Central memory CD4-positive, alpha-beta T cell (primary cell): ENCODE measurements at places on chromosomes 3 and 15.

DNA sequence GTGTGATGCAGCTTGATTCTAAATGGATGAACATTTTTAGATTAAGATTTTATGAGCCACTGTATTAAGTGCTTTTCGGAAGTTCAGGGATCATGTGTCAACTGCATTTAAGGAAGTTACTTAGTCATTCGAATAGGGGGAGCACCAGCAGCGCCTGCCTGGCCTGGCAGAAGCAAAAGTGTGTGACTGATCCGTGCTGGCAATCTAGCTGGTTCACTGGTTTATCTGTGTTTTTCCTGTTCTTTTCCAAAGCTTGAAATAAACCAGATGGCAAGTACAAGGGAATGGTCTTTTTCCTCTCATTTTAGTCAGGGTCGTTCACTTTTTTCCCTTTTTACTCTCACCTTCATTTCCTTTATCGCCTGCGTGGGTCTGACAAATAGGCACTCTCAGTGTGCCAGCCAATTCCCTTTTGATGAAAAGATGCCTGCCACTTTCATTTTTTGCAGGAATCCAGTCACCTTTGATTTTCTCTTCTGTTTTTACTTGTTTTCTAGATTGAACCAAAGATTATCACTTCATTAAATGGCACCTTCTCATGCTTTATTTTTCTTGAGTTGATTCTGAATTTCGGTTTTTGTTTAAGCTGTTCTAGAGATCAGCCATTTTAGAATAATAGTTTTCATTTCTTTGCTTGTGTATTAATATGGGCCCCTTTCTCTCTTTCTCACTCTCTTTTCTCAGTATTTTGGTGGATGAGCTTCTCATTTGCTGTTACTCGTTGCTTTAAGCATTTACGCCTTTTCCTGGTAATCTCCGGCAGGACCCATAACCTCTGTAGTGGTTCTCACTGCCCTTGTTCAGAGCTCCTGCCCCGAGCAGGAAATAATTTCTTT, 2.8 kb downstream of the ABHD2 start:
- DNase-seq, result peak; percentile 44

GRCh38 chr15:101162701-101163483, 89.0 kb downstream of the CHSY1 start:
- no peak for DNase-seq

- no peak for DNase-seq
Observed at GRCh38 chr15:96339619-96340347, 9.3 kb downstream of the NR2F2 start.

DNA sequence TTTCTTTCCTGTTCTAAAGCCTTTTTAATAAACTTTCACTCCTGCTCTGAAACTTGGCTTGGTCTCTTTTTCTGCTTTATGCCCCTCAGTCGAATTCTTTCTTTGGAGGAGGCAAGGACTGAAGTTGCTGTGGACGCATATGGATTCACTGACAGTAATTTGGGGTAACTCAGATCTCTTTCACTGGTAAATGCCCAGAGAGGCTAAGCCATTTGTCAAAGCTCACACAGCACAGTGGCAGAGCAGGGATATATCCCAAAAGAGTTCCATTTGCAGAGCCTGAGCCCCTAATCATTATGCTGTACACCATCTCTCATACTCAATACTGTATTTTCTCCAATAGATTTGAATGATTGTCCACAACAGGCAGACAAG, 72.3 kb upstream of the GALNT15 start:
- no peak for DNase-seq

- peak; percentile 34 for DNase-seq
Observed at GRCh38 chr3:172034786-172035685, 4.3 kb upstream of the FNDC3B start.

- no peak for DNase-seq
Observed at GRCh38 chr15:76576523-76577279, 240.1 kb downstream of the ISL2 start.

DNA sequence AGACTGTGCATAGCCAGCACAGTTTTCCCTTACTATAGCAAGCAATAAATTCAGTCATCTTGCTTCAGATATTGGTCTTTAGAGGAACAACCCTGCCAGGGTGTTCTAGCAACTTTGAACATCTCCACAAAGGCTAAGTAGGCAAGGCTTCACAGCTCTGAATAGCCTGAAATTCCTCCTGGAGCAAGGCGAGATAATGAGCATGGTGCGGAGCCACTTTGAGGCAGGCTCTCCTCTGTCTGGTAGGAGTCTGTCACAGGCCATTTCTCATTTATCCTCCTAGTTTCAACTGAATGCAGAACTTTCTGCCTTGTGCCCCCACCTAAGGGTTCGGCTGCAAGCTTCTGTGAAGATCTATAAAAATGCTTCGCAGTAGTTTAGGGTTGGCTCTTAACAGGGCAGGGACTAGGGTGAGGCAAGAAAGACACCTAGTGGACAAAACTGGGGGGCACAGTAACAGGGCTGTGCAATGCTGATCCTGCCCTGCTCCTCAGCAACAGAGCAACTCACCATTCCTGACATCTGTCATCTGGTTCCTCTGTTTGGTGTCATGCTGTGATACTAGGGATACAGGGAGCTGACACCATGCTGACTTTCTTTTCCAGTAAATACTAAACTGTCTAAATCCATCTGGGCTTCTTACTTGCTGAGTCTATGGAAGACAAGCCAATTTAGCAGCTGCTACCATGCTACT, 16.6 kb upstream of the EHHADH start:
- DNase-seq, result no peak

DNA sequence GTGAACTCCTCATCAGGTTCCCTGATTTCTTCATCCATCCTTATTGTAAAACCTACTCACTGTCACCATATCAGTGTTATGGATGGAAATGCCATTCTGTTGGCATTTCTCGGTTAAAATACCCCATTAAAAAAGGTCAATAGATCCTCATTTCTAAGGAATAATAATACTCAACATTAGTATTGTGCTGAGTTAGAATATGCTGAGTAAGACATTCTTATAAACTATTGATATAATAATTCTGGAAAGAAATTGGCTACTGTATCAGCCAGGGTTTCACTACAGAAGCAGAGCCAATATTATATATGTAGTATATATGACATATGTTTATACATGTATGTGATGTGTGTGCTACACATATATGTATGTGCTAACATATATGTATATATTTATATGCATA, 95.4 kb upstream of the KCNH8 start:
- no peak for DNase-seq

- DNase-seq, result no peak
Observed at GRCh38 chr3:113038328-113038727, 47.5 kb downstream of the GTPBP8 start.

DNA sequence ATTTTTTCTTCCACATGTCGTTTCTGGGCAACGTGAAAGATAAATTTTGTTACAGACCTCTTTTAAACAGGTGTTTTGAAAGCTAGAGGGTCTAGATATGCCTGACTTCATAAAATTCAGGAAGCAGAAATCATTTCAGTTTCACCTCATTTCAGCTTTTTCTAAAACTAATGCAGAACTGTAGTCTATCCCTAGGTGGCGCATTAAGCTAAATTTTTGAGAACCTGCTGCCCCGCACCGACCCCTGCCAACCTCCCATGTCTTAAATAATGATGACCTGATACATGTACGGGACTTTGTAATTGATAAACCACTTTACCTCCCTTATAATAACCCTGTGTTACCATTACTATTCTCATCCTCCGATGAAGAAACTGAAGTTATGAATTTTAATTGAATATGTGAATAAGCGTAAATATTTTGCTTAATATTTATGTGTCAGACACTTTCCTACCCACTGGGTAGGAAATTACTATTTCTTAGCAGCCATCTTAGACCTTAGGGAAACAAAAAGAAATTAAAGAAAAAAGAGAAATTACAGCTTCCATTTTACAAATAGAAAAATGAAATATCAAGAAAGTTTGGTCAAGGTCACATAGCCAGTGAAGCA, 78.7 kb upstream of the GCNT3 start:
- DNase-seq, result no peak

GRCh38 chr3:180747805-180748361, 68.6 kb upstream of the CCDC39 start:
- no peak for DNase-seq

- DNase-seq, result no peak
Observed at GRCh38 chr3:62090519-62090918, 282.8 kb downstream of the FEZF2 start.

GRCh38 chr15:35499723-35500122, 46.2 kb downstream of the DPH6 start:
- no peak for DNase-seq

DNA sequence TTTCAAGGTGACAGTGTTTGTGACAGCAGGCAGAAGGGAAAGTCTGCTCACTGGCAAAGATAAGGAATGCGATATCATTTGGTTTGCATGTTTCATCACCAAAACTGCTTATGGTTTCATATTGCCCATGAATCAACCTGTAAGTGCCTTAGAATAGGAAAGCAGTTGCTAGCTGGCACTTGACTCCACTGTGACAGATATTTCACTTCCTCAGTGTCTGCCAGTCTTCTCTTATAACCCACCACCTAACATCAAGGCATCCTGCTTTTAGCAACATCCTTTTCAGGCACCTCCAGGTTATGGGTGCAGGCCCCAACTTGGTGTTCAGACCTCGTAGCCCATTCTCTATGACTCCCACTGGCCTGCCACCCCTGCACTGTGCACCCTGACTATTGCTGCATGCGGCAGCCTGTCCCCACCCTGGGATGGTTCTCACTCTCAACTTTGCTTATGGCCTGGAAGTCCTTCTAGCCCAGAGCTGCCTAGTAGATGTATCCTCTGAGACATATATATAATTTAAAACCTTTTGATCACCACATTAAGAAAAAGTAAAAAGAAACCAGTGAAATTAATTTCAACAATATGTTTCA, 154.4 kb upstream of the RARB start:
- no peak for DNase-seq

DNA sequence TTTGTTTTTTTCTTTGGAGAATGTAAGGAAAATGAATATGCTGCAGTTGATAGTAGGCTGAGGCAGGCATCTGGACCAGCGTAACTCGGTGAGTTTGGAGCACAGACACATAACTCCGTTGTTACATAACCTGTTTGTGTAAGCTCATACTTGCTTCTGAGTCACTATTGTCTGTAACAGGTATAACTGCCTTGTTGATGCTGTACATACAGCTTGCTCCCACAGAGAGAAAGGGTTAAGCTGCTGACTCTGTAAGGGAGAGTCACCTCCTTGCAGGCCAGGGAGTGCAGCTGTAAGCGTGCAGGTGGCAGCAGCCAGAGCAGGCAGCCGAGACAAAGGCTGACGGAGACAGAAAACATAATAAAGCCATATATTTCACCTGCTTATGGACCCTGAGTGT, 20.4 kb downstream of the RETNLB start:
- no peak for DNase-seq

DNA sequence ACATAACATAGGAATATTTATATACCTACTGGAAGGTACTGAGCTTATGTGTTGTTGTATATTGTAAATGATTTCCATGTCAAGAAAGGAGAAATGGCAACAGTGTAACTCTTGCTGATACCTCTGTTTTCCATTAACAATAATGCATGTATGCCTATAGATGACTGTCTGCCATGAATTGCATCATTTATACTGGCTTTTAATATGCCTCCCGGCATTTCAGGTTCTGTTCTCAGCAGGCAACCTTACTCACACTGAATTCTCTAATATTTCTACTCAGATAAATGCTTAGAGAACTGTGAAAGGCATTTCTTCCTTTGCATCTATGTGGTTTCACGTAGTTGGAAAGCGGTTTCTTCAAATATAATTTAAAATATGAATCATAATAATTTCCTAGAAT, 41.8 kb downstream of the LEKR1 start:
- DNase-seq, result no peak

- no peak for DNase-seq
Observed at GRCh38 chr3:42410370-42411131, at the start of gene LYZL4. TSS of gene LYZL4 (minus strand) at chr3:42410610. CDS start at chr3:42407251, 3,359 bp downstream.

GRCh38 chr3:71185733-71186455, 397.6 kb downstream of the FOXP1 start:
- DNase-seq, result peak; percentile 27

- DNase-seq, result no peak
Observed at GRCh38 chr3:17740721-17741141, 1.7 kb downstream of the TBC1D5 start.

GRCh38 chr15:31327669-31328427, 1.2 kb downstream of the KLF13 start:
- DNase-seq, result peak; percentile 87

DNA sequence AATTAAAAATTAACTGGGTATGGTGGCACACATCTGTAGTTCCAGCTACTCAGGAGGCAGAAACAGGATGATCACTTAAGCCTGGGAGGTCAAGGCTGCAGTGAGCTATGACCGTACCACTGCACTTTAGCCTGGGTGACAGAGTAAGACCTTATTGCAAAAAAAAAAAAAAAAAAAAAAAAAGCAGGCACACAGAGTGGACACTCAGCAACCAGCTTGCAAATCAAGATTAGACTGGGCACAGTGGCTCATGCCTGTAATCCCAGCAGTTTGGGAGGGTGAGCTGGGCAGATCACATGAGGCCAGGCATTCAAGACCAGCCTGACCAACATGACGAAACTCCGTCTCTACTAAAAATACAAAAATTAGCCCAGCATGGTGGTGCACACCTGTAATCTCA, 5.4 kb downstream of the CLN6 start:
- DNase-seq, result no peak

DNA sequence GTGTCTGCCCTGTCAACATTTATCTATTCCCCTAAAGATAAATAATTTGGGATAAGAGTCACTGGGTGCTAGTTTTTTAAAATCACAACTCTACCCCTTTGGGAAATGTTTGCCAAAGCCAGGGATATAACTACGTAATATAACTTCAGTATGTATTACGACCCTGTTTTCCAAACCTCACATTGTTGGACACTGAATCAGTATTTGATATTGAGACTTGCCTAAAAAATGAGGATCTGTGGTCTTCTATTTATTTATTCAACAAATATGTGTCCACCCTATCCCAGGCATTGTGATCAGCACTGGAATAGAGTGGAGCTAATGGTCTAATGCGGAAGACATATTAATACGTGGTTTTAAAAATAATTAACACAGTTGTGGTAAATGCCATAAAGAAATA, 4.5 kb upstream of the MGA start:
- no peak for DNase-seq

GRCh38 chr3:170844377-170844776, 25.6 kb downstream of the RPL22L1 start:
- DNase-seq, result no peak
